ENCODE measurements at places on chromosomes 1 and 21.

DNA sequence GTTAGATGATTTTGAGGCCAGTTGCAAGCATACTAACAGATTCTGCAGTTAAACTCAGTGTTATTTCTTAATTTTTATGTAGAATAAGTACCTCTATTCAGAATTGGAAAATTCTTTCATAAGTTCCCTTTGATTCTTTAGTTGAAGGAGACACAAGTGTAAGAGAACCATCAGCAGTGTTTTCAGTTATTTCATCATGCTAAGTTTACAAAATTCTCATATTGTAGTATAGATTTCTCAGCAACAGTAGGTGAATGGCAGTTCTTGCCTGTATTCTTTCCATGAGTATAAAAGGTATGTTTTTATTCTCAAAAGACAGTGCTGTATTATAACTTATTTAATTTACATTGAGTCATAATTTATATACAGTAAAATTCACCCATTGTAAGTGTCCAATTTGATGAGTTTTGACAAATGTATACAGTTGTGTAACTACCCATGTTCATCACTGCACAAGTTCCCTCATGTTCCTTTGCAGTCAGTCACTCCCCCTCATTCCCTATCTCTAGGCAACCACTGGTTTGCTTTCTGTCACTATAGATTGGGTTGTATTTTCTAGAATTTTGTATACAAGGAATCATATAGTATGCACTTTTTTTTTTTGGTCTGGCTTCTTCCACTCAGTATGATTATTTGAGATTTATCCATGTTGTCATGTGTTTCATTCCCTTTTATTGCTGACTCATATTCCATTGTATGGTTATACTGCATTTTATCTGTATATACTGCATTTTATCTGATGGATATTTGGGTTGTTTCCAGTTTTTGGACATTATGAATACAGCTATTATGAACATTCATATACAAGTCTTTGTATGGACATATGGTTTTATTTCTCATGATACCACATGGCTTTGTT, 3.9 kb downstream of the RPS6KC1 start:
- no peak for DNase-seq

DNA sequence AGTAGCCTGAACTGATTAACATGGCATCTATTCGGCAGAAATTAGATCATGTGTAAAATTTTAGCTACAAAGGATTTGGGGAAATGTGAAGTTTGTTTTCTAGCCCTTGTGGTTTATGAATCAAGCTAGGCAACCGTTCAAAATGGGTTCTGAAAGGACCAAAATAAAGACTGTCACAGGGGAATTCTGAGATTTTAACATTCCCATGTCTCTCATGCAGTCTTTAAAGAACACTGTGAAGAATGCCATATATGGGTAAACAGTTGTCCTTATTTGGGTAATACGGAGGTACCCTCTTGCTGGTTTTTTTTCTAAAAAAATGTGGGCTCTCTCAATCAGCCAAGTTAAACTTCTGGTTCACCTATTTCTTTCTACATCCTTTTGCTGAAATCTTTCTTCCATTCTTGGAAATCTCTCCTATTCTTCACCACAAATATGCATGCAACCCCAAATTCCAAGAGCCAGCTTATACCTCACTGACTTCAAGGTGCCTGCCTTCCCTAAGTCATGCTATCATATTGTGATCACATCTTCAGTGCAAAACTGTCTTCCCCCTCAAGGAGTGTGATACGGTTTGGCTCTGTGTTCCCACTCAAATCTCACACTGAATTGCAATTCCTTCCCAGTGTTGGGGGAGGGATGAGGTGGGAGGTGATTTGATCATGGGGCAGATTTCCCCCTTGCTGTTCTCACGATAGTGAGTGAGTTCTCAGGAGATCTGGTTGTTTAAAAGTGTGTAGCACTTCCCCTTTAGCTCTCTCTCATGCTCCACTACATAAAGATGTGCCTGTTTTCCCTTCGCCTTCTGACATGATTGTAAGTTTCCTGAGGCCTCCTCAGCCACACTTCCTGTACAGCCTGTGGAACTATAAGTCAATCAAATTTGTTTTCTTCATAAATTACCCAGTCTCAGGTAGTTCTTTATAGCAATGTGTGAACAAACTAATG, 308.7 kb downstream of the TTLL7 start:
- no peak for DNase-seq

- DNase-seq, result no peak
Observed at GRCh38 chr21:19508844-19509243, 1105.3 kb upstream of the TMPRSS15 start.

DNA sequence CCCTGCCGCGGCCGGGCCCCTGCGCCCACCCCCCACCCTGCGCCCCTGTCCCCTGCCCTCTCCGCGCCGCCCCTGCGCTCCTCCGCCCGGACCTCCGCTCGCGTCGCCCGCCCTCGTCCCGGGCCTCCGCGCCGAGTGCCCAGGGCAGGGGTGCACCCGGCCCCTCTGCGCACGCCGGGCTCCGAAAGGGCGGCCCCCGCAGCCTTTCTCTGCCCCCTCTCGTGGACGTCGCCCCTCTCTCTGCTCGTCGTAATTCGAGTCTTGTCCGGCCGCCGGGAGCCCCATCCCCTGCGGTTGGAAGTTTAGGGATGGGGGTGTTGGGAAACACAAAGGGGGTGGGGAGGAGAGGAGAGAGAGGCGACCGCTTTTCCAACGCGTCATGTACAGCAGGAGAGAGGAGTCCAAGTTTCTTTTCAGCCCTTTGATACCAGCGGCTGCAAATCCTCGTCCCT, 407 bp downstream of the GALNT2 start:
- no peak for DNase-seq

- DNase-seq, result no peak
Observed at GRCh38 chr21:45460011-45460565, 55.1 kb downstream of the COL18A1 start.

GRCh38 chr1:180540697-180541594, 17.8 kb upstream of the OVAAL start:
- no peak for DNase-seq

DNA sequence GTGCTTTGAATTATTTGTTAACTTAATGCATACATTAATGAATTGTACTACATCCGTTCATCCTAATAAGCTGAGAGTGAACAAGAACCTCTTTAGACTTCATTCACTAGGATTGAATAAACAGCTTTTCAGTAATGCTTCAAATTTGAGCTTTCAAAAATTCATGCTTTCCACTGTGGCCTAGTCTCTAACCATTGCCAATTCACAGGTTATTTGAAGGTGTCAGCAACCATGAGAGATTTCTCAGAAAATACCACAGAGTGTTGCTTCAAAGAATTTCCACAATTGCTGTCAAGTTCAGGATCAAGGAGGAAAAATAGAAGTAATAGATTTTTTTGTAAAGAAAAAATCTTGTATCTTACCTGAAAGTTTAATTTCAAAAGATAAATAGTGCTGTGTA, 72.7 kb downstream of the AK5 start:
- DNase-seq, result no peak

GRCh38 chr1:162716123-162716522, 74.4 kb upstream of the HSD17B7 start:
- DNase-seq, result no peak

GRCh38 chr1:107169615-107170014, 28.8 kb downstream of the NTNG1 start:
- DNase-seq, result no peak

DNA sequence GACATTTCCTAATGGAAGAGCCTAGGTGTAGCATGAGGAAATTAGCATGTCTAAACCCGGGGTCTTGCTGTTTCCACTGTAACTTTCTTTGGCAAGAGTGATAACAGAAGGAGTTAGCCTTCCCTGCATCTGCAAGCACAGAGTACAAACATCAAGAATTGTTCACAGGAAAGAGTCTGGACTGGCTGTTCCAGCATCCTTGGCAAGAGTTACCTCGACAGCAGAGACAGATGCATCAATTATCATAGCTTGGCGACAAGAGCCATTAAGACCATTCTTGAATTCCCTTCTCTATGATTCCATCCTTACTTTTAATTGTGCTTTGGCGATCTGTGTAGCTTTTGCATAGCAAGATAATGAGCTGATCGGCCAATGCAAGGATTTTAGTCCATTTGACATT, 82.8 kb upstream of the RALGPS2 start:
- DNase-seq, result no peak

GRCh38 chr1:33943978-33944377, 80.1 kb downstream of the HMGB4 start:
- no peak for DNase-seq

DNA sequence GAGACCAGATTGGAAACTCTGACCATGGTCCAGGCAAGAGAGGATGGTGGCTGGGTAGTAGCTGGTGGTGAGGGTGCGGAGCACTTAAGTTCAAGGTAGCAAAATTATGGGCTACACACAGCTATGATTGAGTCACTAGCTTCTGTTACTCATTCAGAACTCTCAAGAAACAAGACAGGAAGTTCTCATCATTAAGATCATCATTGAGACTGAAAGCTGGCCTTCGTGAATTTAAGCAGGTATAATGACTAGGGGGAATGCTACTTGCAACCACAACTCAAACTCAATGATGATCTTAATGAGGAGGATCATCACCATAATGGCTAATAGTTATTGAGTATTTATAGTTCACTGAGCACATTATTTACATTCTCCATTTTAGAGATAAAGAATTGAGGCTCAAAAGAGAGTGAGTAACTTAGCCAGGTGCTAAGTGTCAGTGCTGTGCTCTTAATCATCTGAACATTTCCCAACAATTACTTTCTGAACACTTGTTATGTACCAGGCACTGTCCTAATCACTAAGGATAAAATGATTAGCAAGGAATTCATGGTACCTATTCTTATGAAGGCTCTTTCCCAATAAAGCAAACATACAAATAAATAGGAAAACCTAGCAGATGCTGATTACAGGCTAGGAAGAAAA, 286.3 kb upstream of the C1orf105 start:
- no peak for DNase-seq

DNA sequence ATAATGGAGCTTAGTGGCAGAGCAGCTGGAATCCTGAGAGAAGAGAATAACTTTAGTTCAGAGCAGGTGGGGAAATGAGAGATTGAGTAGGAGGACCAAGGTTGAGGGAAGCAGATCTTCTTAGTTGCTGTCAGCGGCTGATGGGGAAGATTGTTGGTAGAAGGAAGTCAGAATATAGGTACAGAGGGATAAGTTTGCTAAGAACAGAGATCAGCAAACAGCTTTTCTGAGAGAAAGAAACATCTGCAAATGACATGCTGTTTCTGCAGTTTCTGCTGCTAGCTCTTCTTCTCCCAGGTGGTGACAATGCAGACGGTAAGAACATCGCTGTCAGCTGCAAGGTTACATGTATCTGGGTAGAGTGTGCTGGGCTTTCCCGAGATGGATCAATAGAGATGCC, at the start of gene CD1C:
Gene CD1C (plus strand): TSS at position 113 of the 400 bp plus-strand sequence. CDS start 142 bp downstream, at position 255.
- no peak for DNase-seq

GRCh38 chr1:175075572-175076568, 8.2 kb downstream of the TNN start:
- DNase-seq, result no peak

GRCh38 chr1:201288765-201289164, 5.5 kb downstream of the PKP1 start:
- no peak for DNase-seq

DNA sequence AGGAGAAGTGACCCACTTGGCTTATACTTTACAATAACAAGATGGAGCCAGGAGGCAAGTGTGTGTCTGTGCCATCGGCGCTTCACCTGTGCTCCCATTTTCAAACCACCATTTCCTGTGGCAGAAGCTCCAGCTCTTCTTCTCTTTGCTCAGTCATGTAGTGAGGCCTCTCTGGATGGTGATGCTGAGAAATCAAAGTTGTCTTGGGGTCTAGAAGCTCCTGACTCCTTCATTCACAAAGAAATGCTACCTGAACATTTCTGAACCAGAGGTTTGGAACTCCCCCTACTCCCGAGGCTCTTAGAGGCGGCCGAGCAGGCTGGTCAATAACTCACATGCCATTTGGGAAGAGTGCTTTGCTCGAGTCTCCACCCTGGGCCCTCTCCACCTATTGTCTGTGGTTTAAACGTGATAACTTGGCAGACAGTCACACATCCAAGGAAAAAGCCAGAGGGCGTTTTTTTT, 18.0 kb downstream of the SLAMF1 start:
- DNase-seq, result no peak

DNA sequence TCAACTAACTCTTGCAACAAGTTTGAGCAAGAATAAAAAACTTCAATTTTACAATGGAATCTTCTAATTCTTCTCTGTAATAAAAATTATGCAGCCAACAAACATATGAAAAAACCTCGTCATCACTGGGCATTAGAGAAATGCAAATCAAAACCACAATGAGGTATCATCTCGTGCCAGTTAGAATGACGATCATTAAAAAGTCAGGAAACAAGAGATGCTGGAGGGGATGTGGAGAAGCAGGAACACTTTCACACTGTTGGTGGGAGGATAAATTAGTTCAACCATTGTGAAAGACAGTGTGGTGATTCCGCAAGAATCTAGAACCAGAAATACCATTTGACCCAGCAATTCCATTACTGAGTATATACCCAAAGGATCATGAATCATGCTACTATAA, 327.5 kb upstream of the LYPLAL1 start:
- no peak for DNase-seq

GRCh38 chr1:217311766-217312165, 319.1 kb downstream of the GPATCH2 start:
- no peak for DNase-seq

DNA sequence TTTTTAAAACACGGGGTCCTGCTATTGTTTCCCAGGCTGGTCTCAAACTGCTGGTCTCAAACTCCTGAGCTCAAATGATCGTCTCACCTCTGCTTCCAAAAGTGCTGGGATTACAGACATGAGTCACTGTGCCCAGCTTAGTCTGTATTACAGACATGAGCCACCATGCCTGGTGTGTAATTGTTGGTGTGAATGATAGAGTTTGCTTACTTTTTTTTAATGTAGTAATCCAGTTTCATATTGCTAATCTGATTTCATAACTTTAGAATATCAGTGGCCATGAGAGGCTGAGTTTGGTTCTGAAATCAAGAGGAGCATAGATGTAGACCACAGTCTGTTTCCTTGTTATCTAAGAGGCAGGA, 3.4 kb downstream of the EPB41 start:
- no peak for DNase-seq

GRCh38 chr1:157086299-157086698, 13.3 kb downstream of the ETV3L start:
- no peak for DNase-seq

- no peak for DNase-seq
Observed at GRCh38 chr1:8970870-8971337, 25.2 kb downstream of the CA6 start.

DNA sequence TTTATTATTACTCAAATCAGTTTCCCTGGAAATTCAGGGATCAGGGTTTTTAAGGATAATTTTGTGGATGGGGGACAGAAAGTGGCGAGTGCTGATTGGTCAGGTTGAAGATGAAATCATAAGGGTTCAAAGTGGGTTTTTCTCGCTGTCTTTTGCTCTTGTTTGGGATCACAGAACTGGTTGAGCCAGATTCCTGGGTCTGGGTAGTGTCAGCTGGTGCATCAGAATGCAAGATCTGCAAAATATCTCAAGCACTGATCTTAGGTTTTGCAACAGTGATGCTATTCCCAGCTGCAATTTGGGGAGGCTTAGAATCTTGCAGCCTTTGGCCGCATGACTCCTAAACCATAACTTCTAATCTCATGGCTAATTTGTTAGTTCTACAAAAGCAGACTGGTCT, 9.3 kb downstream of the CHI3L2 start:
- DNase-seq, result no peak

Data from skin of body (tissue), 3 donors.